ENCODE measurements at places on chromosomes 2 and 18. TPM values are rescaled to one million over a fixed set of nuclear protein-coding genes. Genes with fewer than 3 reads are reported as not detected.

DAW1 gene
- total RNA-seq: 2.3 TPM

ZBTB7C gene
- total RNA-seq: 0.53 TPM

GPN1 gene
- total RNA-seq: 59.4 TPM

PRKAG3 gene
- total RNA-seq: not detected

FEV gene
- total RNA-seq: not detected

RUFY4 gene
- total RNA-seq: not detected

METAP1D gene
- 2.5 TPM for total RNA-seq

MAP3K19 gene
- total RNA-seq: not detected

TDRD15 gene
- total RNA-seq: not detected

Data from A549 treated with dexamethasone at 1 μM for 4 hours (cell line).